ENCODE measurements at places on chromosomes 7 and 10.

GRCh38 chr7:155252892-155253501, 44.7 kb upstream of the INSIG1 start:
- no peak for DNase-seq

DNA sequence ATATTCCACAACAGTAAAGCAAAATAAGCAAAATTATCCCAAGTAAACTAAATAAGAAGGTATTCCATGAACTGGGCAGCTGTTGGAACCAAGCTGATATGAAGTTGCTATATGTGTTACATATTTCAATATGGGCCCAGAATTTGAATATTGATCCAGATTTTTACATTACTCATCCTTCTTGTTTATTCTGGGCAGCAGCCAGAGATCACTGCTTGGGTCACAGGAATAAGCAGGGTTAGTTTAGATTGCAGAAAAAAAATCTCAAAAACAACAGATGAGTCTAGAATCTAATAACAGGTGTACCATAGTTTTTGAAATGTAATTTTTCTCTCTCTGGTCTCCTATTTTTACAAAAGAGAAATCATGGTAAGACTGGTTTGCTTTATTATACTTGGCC, 171.5 kb upstream of the NAMPT start:
- no peak for DNase-seq

- no peak for DNase-seq
These were observed 27.9 kb upstream of the COL1A2 start for GRCh38 chr7:94366832-94367231.

GRCh38 chr7:16078076-16078952, 343.0 kb downstream of the CRPPA start:
- DNase-seq, result no peak

DNA sequence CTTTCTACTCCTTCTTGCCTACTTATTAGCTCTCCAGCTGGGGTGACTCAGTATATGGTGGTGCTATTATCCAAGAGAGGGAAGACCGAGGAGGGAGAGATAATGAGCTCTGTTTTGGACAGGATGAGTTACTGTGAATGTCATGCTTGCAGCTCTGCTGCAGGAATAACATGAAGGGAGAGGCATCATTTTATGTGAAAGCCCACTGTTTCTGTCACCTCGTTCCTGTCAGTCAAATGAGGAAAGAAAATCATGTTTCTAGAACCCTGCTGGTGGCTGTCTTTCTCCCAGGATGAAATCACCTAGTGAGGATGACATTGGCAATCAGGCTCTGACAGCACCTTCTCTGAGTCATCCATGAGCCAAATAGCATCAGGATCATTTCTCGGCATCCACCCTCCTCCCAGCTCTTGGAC, 1291.6 kb upstream of the AUTS2 start:
- DNase-seq, result no peak

DNA sequence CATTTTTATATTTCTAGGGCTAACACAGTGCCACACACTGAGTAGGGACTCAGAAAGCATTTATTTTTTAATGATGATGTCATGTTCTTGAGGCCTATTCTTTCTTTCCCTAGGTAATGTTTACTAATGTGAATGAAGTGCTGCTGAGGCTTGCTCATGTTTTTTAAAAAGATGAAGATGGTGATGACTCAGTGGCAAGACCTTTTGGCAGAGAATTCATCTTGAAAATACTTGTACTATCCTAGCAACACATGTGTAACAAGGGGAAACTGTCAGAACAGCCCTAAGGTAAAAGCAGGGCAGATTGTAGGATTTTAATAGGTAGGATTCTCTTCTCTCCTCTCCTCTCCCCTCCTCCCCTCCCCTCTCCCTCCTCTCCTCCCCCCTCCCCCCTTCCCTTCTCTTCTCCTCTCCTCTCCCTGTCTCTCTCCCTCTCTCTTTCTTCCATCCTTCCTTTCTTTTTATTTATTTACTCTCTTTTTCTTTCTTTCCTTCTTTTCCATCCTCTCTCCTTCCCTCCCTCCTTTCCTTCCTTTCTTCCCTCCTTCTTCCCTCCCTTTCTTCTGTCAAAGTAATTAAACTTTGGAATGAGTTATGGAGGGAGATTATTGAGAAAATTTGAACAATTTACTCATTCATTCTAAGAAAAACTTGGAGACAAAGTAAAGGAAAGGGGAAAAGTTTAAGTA, 75.3 kb downstream of the ZNF92 start:
- no peak for DNase-seq

GRCh38 chr7:50449501-50449880, 659 bp downstream of the FIGNL1 start:
- DNase-seq, result no peak

DNA sequence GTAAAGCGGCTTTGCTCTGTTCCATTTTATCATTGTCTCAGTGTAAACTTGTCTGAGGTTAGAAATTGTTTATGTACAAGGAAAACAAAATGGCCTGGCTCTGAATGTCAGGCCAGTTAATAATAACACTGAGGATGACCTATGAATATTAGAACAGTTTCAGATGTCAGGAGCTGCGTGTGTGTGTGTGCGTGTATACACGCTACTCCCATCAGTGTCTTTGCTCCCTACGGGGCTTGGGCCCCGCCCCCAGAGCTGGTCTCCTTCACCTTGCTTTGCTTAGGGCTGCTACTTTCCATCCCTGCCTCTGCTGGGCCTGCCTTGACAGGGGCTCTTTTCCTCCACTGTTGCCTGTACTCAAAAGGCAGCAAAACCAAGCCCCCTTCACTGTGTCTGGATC, 142.3 kb upstream of the BET1 start:
- DNase-seq, result no peak

- DNase-seq, result no peak
These were observed 181.7 kb upstream of the RHOBTB1 start for GRCh38 chr10:61125560-61126170.

- no peak for DNase-seq
These were observed 40.0 kb downstream of the NACAD start for GRCh38 chr7:45048748-45049147.

- DNase-seq, result no peak
These were observed 176.3 kb downstream of the CREB5 start for GRCh38 chr7:28588602-28589001.

DNA sequence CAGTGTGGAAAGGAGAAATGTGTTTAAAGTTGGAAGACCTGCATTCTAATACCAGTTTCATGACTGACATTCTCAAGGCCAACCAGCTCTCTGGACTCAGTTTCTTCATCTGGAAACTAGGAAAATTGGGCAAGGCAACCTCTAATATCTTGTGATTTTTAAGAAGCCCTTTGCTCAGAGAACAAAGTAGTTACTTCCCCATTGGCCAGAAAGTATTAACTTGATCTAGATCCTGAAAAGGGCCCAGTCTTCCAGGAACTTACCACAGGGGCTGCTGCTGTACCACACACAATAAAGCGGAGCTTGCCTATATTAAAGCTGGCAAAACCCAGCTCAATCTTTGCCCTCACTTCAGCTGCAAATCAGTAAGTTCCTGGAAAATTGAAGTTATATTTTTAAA, 155.6 kb upstream of the ADO start:
- no peak for DNase-seq

DNA sequence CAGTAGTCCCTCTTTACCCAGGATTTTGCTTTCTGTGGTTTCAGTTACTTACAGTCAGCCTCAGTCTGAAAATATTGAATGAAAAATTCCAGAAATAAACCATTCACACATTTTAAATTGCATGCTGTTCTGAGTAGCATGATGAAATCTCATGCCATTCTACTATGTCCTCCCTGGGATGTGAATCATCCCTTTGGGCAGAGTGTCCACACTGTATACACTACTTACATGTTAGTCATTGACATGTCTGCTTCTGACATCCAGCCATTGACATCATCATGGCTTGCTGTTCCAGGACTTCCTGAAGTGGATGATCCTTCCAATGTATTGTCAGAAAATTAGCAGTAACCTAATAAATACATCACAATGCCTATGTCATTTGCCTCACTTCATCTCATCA, 34.6 kb upstream of the MALRD1 start:
- no peak for DNase-seq

GRCh38 chr10:100391163-100392002, 44.4 kb downstream of the SCD start:
- DNase-seq, result no peak

- no peak for DNase-seq
These were observed 435.8 kb downstream of the EXOC4 start for GRCh38 chr7:133688483-133689239.

GRCh38 chr10:5499493-5500140, at the start of gene CALML5:
Gene CALML5 (minus strand): TSS chr10:5499570. CDS start chr10:5499438, 132 bp downstream.
- peak; percentile 3 for DNase-seq

DNA sequence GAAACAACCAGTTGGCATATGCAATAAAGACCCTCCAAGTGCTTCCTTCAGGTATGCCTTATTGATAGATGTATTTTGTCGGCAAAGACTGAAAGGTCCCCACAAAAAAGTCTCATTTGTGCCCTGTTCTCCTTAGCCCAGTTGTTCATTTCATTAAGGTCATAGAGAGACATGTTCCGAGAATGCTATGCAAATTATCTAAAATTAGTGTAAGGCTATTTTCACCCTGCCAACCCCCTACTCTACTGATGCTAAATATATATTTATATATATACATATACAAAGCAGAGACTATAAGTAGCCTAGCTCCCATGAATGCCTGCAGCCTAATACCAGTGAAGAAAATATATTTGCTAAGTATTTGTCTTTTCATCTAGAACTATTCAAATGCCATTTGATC, 96.7 kb upstream of the ADO start:
- DNase-seq, result no peak

DNA sequence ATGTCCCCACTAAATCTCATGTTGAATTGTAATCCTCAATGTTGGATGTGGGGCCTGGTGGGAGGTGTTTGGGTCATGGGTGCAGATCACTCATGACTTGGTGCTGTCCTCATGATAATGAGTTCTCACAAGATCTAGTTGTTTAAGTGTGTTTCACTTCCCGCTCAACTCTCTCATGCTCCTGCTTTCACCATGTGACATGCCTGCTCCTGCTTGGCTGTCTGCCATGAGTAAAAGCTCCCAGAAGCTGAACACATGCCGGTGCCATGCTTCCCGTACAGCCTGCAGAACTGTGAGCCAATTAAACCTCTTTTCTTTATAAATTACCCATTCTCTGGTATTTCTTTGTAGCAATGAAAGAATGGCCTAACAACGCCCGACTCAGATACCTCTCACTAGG, 6.2 kb upstream of the PSTK start:
- no peak for DNase-seq

- no peak for DNase-seq
These were observed 45.5 kb downstream of the MYOF start for GRCh38 chr10:93436591-93437085.

- DNase-seq, result no peak
These were observed 22.7 kb upstream of the WASHC2A start for GRCh38 chr10:50044941-50045664.

- DNase-seq, result no peak
These were observed 263.0 kb downstream of the GRID1 start for GRCh38 chr10:86103391-86104101.

DNA sequence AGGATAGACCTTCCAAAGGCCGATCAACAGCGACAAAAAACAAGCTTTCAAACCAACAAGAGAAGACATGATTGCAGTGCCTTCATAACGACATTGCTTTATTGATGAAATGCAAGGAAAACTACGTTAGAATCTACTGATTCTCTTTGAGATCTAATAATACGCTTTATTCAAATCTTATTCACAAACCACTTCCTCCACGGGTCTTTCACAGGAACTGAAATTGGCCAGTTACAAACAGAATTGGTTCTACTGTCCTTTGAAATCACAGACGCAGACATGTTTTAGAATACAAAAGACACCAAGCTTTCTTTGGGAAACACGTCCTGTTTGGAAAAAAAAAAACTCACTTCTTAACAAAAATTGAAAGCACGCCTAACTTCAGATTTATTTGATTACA, 74.7 kb upstream of the SEPHS1 start:
- no peak for DNase-seq

- DNase-seq, result no peak
These were observed 6.5 kb upstream of the WDR86 start for GRCh38 chr7:151416112-151416940.

DNA sequence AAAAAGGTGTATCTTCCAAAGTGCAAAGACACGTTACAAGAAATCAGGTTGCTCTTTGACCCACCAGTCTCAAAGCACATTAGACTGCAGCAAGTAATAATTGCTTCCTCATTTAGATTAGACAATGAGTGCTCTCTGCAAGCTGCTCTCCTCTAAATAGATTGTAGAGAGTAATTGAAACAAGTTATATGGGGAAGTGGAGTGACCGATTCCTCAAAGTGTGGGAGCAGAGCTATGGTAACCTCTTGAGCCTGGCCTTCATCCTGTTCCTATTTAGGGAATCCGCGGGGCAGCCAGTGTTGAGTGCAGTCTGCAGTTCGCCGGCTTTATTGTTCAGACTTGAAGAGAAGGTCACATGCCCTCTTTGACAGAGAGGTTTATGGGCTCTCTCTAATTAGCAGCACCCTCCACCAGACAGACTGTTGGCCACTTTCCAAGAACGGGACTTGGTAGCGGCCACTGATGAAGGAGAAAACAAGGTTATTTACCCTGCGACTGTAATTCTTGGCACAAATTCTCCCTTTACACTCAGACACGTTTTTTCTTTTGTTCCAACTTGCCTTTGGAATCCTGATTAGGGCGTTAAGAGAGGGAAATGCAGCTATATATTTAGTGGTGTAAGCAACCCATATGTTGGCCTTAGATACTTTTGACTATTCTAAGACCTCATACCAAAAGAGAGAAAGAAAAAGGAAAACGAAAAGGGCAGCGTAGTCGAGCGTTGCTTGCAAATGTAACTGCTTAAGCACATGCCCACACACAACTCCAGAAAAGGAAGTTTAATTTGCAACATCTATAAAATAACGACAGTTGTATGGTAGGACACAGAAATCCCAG, 107.5 kb downstream of the REEP3 start:
- DNase-seq, result peak; percentile 41

GRCh38 chr10:133194151-133194550, 34.1 kb downstream of the KNDC1 start:
- DNase-seq, result no peak

GRCh38 chr7:16715928-16716327, 37.6 kb upstream of the TSPAN13 start:
- DNase-seq, result no peak

DNA sequence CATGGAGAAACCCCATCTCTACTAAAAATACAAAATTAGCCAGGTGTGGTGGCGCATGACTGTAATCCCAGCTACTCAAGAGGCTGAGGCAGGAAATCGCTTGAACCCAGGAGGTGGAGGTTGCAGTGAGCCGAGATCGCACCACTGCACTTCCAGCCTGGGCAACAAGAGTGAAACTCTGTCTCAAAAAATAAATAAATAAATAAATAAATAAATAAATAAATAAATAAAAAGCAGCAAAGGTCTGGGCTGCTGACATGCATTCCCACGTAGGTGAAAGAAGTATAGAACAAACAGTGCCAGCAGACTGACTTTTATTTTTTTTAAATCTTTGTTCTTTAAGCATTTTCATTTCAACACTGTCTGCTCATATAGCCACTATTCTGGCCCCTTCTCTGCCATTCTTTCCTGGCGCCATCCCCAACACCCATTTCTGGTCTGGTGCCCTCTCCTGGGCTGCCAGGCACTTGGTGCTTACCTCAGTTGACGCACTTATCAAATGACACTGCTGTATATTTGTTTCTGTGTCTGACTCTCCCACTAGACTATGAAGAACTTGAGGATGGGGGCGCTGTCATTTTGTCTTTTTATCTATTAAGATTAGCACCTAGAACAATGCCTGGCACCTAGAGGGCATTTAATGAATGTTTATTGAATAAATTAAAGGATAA, 15.6 kb downstream of the FAM107B start:
- no peak for DNase-seq

- DNase-seq, result no peak
These were observed 184.3 kb downstream of the ADRA2A start for GRCh38 chr10:111261081-111261615.

- DNase-seq, result no peak
These were observed 15.5 kb downstream of the TLX1 start for GRCh38 chr10:101146392-101147251.

GRCh38 chr7:142629588-142630260, 119.5 kb upstream of the PRSS1 start:
- no peak for DNase-seq
